ENCODE measurements at places on chromosomes 2 and 18.

- DNase-seq: no peak
Observed at GRCh38 chr2:116413659-116414058, 1400.8 kb upstream of the DDX18 start.

- DNase-seq: no peak
Observed at GRCh38 chr2:105455488-105456003, 56.7 kb upstream of the FHL2 start.

DNA sequence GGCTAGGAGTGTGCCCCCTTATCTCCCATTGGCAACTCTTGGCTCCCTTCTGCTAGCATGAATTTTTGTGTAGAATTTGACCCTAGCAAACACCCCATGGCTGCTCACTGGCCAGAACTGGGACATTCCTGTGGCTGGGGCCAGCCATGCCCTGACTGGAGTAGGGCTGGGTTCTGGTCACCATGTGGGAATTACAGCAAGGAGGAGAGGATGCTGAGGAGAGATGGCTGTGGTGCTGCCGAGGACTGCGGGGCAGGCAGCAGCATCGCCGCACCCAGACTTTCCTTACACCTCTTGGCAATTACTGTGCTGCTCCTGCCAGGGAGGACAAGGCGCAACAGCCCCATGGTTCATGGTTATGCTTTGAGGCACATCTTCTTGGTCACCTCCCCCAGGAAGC is 12.7 kb downstream of the KCNF1 start:
- no peak for DNase-seq

DNA sequence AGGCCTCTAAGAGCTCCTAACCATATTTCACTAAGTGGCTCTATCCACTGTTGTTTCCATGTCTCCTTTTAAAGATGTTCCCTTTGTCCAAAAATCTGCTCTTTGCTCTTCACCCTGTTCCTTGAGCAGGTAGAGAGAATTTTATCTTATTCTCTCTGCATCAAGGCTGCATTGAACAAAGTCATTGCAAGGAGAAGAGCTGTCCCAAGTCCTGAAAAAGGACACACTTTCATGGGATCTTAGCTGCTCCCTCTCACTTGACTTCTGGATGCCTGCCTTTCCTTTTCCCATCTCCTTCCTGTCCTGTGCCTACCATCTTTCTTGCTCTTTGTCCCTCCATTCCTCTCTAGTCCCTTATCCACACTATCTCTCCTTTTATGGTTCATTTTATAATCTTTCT is 235.2 kb upstream of the THSD7B start:
- no peak for DNase-seq

- no peak for DNase-seq
Observed at GRCh38 chr18:2900684-2901422, 54.0 kb downstream of the EMILIN2 start.

GRCh38 chr2:46963941-46964673 is 48.5 kb upstream of the MCFD2 start:
- no peak for DNase-seq

GRCh38 chr2:33617989-33618388 is 18.9 kb upstream of the FAM98A start:
- DNase-seq: no peak

DNA sequence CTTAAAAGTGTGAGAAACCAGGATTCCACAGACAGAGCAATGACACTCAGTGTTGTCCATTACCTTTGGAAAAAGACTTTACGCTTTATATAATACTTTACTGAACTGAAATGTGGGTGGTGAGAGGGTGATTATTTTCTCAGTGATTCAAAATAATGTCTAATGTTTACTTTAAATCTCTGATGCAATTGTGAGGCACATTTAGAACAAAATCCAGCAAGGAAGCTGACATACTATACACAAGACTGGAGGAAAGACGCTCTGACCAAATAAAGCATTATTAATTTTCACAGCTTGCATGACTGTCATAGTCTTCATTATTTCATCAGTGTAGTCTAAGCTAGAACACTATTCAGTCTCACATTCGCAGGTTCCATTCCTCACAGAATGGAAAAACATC is 34.1 kb upstream of the STAT1 start:
- DNase-seq: no peak

DNA sequence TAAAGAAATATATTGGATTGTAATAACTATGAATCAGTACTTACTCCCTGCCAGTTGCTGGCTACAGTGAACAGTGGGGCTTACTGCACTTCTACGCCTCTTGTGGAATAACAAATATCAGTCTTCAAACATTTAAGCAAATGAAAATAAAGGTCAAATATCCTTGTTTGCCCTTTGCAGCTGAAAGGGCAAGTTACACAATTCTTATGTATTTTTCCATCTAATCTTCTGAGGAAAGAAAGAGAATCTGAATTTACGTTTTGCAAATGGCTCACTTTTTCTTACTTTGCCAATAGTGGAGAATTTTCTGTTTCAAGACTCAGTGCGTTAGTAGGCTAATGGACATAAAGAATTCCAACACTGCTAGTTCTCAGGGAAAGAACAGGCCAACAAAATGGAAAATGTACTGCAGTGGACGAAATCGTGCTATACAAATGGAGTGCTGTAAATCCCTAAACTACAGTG is 157.2 kb upstream of the TMEM200C start:
- DNase-seq: no peak

GRCh38 chr2:173355866-173356508 is 1.3 kb downstream of the CDCA7 start:
- no peak for DNase-seq

GRCh38 chr2:40445467-40445866 is 6.4 kb downstream of the SLC8A1 start:
- DNase-seq: no peak

GRCh38 chr2:158414538-158414937 is 42.0 kb downstream of the CCDC148 start:
- DNase-seq: no peak

DNA sequence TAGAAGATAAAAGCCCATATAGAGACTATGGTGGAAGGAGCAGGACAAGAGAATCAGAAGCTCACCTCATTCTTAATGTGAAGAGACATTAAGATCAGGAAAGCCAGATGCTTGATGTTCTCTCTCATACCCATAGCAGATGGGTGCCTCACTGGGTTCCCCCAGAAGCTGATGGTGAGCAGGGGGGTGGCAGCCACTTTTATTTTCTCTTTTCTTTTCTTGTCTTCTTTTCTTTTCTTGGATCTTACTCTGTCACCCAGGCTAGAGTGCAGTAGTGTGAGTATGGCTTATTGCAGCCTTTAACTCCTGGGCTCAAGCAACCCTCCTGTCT is 14.8 kb upstream of the CXCR4 start:
- DNase-seq: no peak

- DNase-seq: no peak
Observed at GRCh38 chr18:44424645-44425035, 256.0 kb upstream of the SETBP1 start.

DNA sequence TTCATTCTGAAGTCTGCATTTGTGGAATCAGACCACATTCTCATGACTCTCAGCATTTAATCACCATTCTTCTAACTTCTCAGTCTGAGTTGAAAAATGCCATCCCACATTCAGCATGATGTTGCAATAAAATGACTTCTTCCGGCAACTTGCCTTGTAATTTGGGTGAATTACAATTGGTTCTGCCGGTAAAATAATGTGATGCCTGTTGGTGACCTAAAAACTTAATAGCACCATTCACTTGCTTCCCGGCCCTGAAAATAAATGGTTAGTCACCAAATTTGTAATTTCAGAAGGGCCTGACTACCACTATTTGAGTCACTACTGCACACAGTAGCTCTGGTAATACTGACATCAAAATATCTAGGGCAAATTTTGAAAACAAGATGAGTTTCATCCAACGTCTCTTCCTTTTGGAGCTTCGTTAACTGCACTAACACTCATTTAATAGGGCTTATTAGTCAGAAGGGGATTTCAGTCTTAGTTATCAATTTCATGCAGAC is 637.1 kb upstream of the CHAC2 start:
- peak; percentile 66 for DNase-seq

DNA sequence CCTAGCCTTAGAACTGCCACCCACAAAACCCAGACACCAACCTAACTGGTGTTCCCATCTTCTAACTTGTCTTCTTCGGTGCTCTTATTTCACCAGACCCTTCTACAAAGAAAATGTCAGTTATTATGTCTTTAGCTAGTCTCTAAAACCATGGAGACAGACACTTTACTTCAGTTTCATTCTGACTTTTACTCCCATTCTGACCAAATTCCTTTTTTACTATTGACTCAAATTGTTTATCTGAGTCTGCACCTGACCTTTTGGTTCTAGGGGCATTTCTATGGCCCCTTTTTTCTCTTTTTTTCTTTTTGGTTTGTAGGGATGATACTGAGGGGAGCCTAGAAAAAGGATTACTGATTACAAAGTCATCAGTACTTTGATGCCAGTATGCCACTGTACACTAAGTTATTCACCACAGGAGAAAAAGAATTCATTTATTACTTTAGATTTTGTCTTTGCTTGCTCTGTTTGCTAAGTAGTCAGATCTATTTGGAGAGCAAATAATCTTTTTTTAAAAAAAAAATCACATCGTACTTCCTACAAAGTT is 6.8 kb upstream of the SLC1A4 start:
- DNase-seq: peak; percentile 71

DNA sequence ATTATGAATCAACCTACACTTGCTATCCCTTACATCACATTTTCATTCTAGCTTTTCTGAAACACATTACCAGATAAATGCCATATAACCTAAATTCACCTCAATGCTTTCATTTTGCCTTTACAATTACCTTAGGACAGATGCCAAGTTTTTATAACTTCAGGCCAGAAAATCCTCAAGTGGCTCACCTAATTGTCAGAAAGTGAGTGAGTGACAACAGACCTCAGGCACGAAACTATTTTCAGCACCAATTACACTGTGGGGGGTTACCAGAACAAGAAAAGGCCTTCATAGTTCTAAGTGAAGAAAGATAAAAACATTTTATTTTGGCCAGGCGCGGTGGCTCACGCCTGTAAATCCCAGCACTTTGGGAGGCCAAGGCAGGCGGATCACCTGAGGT is 52.3 kb upstream of the ST8SIA5 start:
- no peak for DNase-seq

GRCh38 chr2:24722141-24722790 is 70.9 kb downstream of the PTRHD1 start:
- DNase-seq: no peak

- no peak for DNase-seq
Observed at GRCh38 chr18:777021-777420, 35.0 kb downstream of the YES1 start.

GRCh38 chr2:121884078-121884477 is 128.6 kb downstream of the TSN start:
- DNase-seq: no peak

GRCh38 chr2:36369163-36369562 is 13.6 kb downstream of the CRIM1 start:
- no peak for DNase-seq

- DNase-seq: no peak
Observed at GRCh38 chr18:35276267-35276666, 13.8 kb downstream of the ZSCAN30 start.

DNA sequence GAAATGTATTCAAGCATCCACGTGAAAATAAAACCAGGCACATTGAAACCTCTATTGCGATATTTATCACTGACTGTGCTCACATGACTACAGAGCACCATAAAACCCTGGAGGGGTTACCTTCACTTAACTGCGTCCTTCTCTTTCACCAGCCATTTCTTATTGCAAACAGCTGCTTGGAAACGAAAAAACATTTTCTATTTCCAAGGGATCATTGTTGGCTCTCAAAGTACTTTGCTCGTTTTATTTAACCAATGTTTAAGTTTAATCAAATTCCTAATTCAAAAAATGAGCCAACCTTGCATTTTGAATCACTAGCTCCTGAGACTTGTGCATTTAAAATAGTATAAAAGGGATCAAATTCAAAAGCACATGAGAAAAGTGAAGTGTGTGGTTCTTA is 134.4 kb downstream of the OSR1 start:
- DNase-seq: no peak

GRCh38 chr18:2881088-2881839 is 34.5 kb downstream of the EMILIN2 start:
- DNase-seq: no peak

GRCh38 chr18:3121259-3121658 is 98.5 kb downstream of the MYOM1 start:
- no peak for DNase-seq

DNA sequence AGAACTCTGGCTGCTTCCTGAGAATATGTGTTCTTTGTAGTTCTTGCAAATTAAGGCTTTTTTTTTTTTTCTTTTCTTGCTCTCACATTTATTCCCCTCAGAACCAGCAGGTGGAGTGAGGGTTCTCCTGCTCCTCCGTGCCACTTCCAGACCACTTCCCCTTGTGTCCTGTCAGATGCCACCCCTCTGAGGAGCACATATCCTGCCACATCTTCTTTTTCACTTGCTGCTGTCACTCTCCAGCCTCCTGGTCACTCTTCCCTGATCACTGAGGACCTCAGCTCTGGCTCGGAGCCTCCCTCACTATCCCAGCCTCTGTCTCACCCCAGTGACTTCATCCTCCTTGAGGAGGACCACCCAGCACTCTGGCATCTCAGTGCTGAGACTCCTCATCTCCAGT is 100.5 kb downstream of the TACR1 start:
- DNase-seq: no peak

DNA sequence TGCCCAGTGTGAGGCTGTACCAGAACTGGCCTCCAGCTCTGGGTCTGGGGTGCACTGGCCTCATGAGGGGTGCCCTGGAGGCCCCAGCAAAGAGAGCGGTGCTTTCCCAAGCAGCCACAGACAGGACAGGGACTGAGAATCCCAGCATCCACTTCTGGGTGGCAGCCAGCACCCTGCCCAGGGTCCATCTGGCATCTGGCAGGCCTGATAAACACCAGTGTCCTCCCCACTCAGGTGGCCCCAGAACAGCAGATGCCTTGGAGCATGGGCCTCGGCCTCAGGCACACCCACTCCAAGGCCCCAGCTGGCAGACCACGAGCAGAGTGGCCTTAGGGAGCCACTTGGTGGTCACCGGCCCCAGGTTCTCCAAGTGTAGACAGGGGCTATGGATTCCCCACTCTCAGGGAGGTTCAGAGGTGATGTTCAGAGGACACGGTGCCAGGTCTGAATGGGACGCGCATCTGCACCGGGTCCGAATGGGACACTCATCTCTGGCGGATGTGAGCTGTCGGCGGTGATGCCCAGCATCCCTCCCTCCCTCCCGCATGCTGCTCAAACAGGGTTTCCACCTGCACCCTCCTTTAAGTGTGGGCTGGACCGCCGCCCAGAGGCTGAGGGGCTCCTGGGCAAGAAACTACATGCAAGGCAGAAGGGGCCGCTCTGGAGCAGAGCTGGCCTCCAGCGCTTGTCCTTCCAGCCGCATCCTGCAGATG is 82.2 kb upstream of the GPC1 start:
- no peak for DNase-seq

GRCh38 chr2:169095621-169096105 is 26.3 kb downstream of the DHRS9 start:
- DNase-seq: peak; percentile 42

DNA sequence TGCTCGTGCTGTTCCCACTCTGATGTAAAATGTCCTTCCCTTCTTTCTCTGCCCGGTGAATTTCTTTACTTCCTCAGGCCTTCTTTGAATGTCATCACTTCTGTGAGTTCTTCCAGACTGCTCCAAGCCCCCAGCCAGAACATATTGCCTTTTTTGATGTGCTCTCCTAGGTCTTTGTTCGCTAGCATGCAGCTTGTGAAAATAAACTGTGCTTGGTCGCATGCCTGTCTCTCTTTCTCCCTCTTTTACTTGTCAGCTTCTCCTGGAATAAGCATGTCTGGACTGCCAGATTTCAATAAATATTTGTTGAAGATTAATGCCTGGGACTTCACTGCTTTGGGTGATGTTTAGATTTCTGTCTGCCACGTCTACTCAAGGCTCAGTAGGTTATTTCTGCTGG is 82.7 kb upstream of the ARHGAP28 start:
- DNase-seq: no peak
